ENCODE measurements at places on chromosomes 5 and 9.

GRCh38 chr5:102873379-102873932, 118.4 kb downstream of the PAM start:
- DNase-seq: no peak

DNA sequence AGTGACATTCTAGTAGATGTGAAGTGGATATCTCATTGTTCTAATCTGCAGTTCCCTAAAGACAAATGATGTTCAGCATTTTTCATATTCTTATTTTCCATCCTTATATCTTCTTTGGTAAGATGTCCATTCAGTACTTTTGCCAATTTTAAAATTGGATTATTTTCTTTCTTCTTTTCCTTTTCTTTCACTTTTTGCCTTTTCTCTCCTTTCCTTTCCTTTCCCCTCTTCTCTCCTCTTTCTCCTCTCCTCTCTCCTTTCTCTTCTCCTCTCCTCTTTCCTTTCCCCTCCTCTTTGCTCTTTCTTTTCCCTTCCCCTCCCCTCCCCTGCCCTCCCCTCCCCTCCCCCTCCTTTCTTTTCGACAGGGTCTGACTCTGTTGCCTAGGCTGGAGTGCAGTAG, 10.1 kb downstream of the ZFYVE16 start:
- DNase-seq: no peak

DNA sequence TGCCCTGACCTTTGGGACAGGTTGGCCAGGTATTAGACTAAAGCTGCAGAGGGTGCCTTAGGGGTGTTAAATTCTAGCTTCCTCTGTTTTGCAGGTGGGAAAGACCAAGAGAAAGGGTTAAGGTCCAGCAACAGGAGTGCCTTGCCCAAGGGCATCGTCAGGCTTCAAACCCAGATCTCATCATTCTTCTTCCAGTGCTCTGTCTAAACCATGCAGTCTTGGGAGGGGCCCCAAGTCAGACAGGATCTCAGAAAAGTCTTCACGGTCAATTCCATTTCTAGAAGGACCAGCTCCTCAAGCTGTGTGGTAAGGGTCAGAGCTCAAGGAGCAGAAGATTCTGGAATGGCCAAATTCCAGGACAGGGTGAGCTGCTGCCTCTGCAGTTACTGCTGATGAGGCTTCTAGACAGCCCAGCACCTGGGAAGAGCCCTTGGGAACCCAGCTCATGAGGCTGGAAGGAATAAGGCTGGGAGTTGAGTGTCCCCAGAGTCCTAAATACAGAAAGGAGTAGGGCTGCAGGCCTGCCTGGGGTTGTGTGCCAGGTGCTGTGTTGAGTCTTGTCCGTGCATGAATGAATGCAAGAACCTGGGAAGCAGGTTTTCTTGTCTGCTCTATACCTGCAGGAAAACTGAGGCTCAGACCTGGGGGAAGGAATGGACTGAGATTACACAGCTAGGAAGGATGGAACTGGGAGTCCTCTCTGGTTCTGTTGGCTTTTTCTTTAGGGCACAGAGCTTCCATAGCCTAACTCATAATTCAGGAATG, 69.3 kb downstream of the WWC1 start:
- DNase-seq: no peak

- no peak for DNase-seq
Observed at GRCh38 chr9:134403292-134403681, 77.0 kb downstream of the RXRA start.

- no peak for DNase-seq
Observed at GRCh38 chr5:6496207-6496584, 47.5 kb downstream of the UBE2QL1 start.

GRCh38 chr9:121088576-121088975, 13.8 kb downstream of the CNTRL start:
- DNase-seq: no peak

GRCh38 chr5:68251804-68252522, 36.4 kb downstream of the PIK3R1 start:
- no peak for DNase-seq

- no peak for DNase-seq
Observed at GRCh38 chr5:135011355-135012032, 22.5 kb downstream of the PITX1 start.

GRCh38 chr9:83138422-83139135, 75.6 kb upstream of the RASEF start:
- DNase-seq: no peak

Data from bone marrow (tissue), 2 donors.